Pancreas (tissue), 10 donors: ENCODE measurements at places on chromosomes 3 and 15. TPM values are rescaled to one million over a fixed set of nuclear protein-coding genes. Genes with fewer than 3 reads are reported as not detected.

The MORC1 gene
- polyA plus RNA-seq: not detected

The SLCO2A1 gene
- polyA plus RNA-seq: 7.2 TPM

GRCh38 chr3:137524751-137525150 is 239.4 kb upstream of the SOX14 start:
- no peak for DNase-seq

- DNase-seq: no peak
Observed at GRCh38 chr3:25405335-25405734, 22.7 kb upstream of the RARB start.

DNA sequence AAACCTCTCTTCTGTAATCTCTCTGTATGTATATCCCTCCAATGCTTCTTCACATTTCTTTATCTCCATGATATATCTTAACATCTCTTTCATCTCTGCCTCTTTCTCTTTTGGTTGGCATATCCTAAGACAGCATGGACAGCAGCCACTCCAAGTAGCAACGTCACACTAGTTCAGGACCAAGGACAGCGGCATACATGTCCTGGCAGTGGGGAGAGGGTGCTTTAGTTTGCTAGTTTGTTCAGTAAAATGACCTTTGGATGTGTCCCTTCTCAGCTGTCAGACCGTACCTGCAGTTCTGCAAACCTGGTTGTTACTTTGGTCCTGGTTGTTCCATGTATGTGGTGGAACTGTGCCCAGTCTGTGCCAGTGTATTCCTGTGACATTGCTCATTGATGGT is 225.6 kb upstream of the ROPN1 start:
- no peak for DNase-seq

GRCh38 chr3:68855620-68856019 is 76.7 kb downstream of the TAFA4 start:
- DNase-seq: no peak

DNA sequence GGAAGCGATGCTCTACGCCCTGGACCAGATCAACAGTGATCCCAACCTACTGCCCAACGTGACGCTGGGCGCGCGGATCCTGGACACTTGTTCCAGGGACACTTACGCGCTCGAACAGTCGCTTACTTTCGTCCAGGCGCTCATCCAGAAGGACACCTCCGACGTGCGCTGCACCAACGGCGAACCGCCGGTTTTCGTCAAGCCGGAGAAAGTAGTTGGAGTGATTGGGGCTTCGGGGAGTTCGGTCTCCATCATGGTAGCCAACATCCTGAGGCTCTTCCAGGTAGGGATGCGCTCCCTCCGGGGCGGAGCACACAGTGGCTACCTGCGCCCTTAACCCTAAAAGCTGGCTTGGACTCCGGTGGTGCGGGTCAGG is 698 bp downstream of the GRM7 start:
- no peak for DNase-seq

DNA sequence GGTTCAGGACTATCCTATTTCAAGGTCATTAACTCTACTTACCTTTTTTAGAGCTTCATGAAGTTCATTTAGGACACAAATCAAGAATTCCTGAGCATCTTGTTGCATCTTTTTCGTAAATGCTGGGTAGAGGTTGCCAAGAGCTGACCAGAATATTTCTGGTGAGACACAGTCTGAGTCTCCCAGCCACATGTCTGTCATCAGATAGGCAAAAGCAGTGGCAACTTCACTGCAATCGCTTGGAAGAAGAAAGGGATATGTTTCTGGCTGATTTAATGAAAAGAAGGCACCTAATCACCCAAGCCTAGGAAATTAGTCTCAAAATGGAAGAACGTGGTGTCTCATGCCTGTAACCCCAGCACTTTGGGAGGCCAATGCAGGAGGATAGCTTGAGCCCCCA is 2.9 kb downstream of the USP50 start:
- no peak for DNase-seq

The RFT1 gene
- polyA plus RNA-seq: 6.9 TPM

DNA sequence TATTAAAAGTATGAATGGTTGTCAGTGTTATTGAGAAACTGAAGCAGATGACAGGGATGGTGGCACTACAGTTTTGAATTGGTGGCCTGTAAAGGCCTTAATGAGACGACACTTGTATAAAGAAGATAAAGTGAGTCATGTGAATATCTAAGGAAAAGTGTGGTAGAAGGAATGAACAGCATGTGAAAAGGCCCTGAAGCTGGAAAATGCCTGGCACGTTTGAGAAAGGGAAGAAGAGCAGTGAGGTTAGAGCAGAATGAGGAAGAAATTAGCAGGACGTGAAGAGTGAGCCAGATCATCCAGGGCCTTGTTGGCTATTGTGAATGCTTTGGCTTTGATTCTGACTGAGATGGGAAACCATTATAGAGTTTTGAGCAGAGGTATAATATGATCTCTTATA is 387.6 kb upstream of the DPH6 start:
- DNase-seq: no peak

The ITPKA gene
- 0.84 TPM for polyA plus RNA-seq
